B cell (primary cell): ENCODE measurements at places on chromosomes 5 and 9. TPM values are rescaled to one million over a fixed set of nuclear protein-coding genes. Genes with fewer than 3 reads are reported as not detected.

C9orf57 gene
- total RNA-seq, result not detected in 2 replicates

GPR150 gene
- total RNA-seq, result 0.27 and 0.34 TPM in 2 replicates

SPATA31C1 gene
- not detected in 2 replicates for total RNA-seq

SLC6A19 gene
- total RNA-seq, result not detected in 2 replicates

LIFR gene
- total RNA-seq, result not detected in 2 replicates

IL13 gene
- total RNA-seq, result 0.42 TPM in 1 of 2 replicates, not detected in the other

DNA sequence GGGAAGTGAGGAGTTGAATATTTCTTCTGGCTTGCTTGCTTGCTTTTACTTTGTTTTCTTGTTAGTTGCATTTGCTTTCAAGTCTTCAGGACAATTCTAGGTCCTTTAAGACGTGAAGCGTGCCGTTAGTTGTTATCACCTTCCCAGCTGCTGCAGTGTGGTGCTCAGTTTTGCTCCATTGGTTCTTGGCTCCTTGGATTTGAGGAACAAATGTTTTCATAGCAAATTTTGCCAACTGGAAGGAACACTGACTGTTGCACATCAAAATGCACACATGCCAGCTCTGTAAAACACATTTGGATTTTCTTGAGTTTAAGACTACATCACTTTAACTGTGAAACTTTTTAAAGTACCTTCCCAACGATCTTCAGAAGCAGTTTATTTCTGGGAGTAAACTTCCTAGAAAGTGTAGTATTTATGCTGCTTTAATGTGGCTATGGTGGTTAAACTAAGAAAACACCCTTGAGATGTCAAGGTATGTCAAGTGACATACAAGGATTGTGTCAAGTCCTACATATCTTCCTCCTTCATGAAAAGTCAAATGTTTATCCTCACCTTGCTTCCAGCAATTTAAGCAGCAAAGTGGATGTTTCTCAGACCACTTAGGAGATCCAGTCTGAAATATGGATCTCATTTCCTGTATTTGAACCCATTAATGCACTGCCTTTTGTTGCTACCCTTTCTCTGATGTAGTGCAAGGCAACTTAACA, 24.9 kb downstream of the MOCS2 start:
- no peak for DNase-seq

DNA sequence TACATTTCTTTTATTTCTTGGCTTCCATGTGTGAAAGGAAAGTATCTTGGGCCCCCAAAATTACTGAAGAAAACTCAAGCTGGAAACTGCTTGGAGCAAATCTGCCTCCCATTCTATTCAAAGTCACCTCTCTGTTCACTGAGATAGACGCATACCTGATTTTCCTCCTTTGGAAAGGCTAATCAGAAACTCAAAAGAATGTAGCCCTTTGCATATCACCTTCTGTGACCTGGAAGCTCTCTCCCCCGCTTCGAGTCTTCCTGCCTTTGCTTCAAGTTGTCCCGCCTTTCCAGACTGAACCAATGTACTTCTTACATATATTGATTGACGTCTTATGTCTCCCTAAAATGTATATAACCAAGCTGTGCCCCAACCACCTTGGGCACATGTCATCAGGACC, 5.0 kb upstream of the RXFP3 start:
- no peak for DNase-seq

GRCh38 chr9:80699511-80699998, 989.8 kb downstream of the TLE1 start:
- DNase-seq, result no peak

DNA sequence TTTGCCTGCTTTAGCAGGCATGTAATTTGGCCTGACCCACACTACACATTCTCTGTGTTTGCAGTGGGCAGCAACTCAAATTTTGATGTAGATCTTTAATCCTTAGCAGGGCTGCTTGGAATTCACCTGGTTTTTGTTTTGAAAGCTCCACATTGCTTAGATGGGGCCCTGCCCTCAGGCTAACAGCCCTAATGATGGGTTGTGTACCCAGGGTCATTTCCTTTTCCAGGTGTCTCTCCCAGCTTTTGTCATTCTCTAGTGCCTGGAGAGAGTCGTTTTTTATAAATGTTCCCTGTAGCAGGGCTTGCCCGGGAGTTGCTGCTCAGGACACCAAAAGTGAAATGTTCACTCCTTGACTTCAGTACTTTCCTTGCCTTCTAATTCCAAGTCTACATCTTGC, 126.3 kb downstream of the TRIO start:
- no peak for DNase-seq

DNA sequence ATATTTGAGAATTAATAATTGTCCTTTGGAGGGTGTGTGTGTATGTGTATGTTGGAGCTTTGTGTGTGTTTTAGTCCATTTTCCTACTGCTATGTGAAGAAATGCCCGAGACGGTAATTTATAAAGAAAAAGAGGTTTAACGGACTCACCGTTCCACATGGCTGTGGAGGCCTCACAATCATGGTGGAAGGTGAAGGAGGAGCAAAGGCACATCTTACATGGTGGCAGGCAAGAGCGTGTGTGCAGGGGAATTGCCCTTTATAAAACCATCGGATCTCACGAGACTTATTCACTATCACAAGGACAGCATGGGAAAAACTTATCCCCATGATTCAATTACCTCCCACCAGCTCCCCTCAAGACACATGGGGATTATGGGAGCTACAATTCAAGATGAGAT, 44.1 kb downstream of the TMC1 start:
- no peak for DNase-seq

- no peak for DNase-seq
Measured at GRCh38 chr5:5340206-5340729, 82.2 kb upstream of the ICE1 start.

DNA sequence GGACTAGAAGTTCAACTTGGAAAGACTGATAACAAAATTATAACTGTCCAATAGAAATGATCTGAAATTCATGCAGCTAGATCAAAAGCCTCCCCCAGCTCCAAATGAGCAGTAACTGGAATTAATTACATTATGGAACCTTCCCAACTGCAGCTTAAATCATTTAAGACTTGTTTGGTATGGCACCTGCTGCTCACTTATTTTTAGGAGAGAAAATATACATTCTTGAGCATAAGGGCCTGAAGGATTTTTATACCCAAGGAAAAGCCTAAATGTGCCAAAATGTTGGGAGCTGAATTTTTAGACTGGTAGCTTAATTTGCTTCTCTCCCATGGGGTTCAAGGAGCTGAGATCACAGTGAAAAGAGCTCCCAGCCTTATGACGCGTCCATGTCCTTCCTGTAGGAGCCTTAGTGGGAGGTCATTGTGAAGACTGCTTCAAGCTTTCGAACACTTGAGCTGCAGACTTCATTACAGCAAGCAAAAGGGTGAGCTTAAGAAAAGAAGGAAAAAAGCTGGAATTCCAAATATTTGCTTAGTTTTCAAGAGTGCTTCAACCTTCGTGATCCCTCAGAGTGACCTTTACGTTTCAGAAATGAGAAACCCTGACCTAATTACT, 276.0 kb downstream of the DMAC1 start:
- no peak for DNase-seq

DNA sequence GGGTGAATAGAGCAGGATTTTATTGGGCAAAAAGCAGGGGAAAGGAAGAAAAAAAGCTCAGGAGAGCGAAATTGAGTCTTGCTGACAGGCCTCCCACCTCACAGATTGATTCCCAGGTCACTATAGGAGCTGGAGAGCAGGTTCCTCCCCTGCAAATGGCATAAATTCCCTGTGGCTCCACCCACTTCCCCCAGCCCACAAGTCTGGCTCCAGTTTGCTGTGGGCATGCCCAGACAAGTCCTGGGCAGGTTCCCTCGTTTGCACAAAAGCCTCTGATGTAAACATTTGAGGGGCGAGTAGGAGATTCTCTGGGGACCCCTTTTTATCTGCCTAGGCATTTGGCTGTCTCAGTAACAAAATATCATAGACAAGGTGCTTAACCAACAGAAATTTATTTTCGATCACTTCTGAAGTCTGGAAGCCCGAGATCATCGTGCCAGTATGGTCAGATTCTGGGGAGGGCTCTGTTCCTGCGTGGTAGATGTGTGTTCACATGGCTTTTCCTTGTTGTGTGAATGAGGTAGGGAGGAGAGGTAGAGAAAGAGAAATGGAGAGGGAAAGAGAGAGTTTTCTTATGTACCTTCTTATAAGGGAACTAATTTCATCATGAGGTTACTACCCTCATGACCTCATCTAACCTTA, 614.5 kb downstream of the MAT2B start:
- DNase-seq, result no peak

DNA sequence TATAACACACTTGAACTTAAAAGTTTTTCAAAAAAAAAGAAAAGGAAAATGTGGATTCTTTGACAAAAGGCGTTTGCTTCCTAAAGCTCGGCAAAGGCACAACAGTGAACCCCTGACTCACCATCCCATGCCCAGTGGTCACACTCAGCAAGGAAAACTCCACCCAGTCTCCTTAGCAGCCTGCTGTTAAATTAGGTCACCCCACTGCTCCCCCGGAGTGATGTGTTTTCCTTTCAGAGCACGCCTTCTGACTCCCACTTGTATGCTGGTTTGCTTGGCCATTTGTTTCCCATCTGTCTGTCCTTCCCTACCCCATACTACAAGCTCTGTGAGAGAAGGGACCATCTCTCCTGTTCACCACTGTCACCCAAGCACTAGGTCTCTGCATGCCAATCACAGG, 23.8 kb downstream of the RETREG1 start:
- no peak for DNase-seq
